ENCODE measurements at places on chromosomes 5 and 9.

DNA sequence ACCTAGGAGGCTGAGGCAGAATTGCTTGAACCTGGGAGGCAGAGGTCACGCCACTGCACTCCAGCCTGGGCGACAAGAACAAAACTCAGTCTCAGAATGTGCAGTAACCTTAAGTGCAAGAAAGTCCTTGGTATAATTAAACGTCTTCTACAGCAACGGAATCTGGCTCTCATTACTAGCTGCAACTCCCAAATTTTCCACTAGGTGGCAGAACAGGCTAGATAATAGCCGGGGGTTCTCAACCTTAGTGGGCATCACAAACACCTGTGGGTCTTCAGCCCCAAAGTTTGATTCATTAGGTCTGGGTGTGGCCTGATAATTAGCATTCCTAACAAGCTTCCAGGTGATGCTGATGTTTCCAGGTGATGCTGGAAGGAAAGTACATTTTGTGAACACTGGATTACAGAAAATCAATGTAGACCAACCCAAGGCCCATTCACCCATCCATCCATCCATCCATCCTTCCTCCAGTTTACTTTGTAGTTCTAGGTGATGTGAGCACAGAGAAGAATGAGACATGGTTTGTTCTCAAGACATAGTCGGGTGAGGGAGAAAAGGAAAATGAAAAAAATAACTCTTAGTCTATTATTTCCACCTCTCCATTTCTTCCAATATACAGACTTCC lies 37.3 kb downstream of the FBXW2 start:
- DNase-seq, result peak; percentile 83

- DNase-seq, result no peak
These were observed 443.0 kb downstream of the ACTL7B start for GRCh38 chr9:108412755-108413154.

- peak; percentile 25 for DNase-seq
These were observed 13.0 kb upstream of the ABLIM3 start for GRCh38 chr5:149128023-149128875.

DNA sequence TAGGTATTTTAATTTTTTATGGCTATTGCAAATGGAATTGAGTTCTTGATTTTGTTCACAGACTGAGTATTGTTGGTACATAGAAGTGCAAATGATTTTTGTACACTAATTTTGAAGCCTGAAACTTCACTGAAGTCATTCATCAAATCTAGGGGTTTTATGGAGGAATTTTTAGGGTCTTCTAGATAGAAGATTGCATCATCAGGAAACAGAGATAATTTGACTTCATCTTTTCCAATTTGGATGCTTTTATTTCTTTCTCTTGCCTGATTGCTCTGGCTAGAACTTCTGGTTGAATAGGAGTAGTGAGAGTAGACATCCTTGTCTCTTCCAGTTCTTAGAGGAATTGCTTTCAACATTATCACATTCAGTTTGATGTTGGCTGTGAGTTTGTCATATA lies 58.2 kb upstream of the SNCAIP start:
- no peak for DNase-seq

DNA sequence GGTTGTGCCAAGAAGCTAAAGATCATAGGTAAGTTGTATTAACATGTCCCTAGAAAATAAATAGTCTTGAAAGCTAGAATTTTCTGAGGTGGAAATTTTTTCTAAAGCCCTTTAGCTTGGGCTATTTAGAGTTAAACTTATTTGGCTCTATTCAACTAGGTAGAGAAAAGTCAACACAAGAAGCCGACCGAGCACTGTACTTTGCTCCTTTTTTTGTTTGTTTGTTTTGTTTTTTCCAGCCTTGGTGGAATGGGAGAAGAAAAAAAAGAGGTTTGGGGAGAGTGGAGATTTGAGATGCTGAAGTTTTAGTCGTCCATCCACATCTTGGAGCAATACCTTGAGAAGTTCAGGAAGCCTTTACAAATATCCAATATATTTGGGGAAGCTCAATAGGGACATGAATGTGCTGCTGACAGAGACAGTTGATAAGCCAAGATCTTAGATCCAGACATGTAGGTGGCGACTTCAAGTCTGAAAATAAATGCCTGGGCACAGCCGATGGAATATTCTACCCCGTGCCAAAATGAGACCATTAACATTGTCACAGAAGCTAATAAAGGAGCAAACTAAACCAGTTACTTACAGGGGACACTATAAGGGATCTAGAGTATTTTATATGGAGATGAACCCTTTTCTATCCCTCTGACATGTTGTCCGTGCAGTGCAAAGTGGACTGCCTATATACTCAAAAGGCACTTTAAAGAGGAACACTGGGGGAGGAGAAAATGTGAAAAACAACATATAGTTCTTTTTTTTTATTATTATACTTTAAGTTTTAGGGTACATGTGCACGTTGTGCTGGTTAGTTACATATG lies 466.1 kb downstream of the PTPRD start:
- no peak for DNase-seq

- DNase-seq, result no peak
These were observed 110.0 kb downstream of the SLC28A3 start for GRCh38 chr9:84230355-84231145.

GRCh38 chr5:140567136-140567818 lies 2.6 kb downstream of the SLC35A4 start:
- DNase-seq, result no peak

GRCh38 chr5:167001246-167001645 lies 1290.2 kb upstream of the WWC1 start:
- no peak for DNase-seq

GRCh38 chr9:131307974-131308373 lies 18.5 kb downstream of the PLPP7 start:
- no peak for DNase-seq

DNA sequence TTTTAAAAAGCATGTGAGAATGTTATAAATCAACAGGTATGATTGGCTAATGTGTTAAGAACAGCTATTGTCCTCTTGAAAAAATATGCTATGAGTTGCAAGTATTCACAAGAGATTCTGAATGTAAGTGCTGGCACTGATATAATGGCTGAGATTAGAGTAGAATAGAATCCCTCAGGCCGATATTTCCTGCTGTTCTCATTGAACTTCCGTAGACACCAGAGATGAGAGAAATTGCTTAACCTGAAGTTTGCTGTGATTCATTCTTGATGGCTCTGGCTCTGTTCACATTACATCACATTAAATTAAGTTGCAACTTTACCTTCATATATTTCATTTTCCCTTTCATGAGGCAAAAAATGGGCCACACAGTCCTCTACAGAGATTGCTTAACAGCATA lies 114.5 kb downstream of the BAAT start:
- DNase-seq, result no peak

DNA sequence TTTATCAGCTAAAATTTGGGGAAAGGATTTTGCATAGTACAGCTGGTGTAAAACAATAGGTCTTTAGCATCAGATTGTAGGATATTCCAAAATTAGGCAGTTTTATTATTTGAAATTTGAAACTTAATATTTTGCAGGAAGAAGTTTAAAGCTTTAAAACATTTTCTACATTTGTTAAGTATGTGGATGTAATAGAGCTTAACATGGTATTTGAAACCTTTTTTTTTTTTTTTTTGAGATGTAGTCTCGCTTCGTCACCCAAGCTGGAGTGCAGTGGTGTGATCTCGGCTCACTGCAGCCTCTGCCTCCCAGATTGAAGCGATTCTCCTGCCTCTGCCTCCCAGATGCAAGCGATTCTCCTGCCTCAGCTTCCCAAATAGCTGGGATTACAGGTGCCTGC lies 2.9 kb downstream of the DENND4C start:
- DNase-seq, result no peak

All from NCI-H1417 (cell line).